ENCODE measurements at places on chromosomes 12 and 14.

GRCh38 chr14:94598816-94599655, 13.2 kb upstream of the SERPINA3 start:
- DNase-seq = peak; percentile 66

GRCh38 chr12:132399092-132400010, 70.0 kb upstream of the GALNT9 start:
- no peak for DNase-seq

DNA sequence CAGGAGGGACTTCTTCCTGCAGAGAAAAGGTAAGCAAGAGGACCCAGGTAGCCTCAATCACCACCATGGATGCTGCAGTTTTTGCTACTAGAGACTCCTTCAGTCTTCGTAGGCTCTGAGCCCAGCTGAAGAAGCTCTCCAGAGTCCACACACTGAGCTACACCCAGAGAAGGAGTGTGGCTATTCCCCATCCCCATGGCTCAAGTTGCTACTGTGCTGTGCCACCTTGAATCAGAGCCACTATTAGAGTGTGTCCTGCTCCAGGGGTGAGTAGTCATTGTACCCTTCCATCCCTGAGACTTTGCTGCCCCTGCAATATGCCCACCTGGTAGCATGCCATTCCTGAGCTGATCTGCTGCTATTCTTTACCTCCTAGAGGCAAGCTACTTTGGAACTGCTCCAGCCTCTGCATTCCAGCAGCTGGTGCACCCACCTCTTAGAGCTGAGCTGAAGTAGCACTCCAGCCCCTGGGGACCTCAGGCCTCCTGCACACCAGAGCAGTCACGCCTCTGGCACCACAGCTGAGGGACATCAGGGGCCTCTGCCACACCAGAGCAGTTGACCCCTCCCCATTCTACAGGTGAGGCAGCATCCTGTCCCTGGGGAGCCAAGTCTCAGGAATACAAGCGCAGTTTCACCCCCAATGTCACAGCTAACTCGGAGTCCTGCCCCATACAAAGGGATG, 213.0 kb downstream of the TRHDE start:
- no peak for DNase-seq

DNA sequence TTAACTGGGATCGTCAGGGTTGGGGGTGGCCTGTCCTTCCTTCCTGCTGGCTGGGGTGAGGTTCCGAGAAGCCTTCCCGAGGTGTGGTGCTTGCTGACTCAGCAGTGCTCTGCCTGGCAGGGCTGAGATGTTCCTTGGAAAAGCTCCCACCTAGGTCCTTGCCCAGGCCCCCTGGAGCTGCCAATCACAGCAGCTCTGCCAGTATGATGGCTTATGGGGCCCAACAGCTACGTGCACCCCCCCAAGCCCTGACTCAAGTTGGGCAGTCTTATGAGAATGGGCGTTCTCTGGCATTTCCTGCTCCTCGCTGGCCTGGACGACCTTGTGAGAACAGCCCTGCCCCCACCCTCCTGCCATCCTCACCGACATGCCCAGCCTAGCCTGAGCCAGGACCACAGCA, 292.2 kb upstream of the CRY1 start:
- no peak for DNase-seq

- DNase-seq = no peak
Measured at GRCh38 chr12:11663130-11663529, 13.7 kb downstream of the ETV6 start.

- DNase-seq = no peak
Measured at GRCh38 chr14:104283197-104284106, 145.1 kb downstream of the KIF26A start.

- DNase-seq = peak; percentile 10
Measured at GRCh38 chr12:109277899-109278762, 31.0 kb downstream of the FOXN4 start.

GRCh38 chr12:112794721-112795486, 3.4 kb downstream of the RPH3A start:
- no peak for DNase-seq

DNA sequence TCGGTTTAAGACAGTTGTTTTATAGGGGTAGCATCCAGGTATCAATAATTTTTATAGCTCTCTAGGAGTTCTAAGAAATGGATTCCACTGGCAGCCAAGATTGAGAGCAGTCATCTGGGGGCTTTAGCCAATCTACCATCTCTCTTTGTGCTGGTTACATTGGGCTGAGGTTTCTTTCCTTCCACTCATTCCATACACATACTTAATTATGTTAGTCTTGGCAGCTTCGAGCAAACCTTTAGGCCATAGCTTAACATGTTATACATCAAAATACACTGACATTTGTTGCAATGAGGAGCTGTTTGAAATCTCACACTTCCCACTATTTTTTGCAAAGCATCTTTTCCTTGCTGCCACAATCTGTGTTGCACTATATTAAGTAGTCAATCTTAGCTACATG, 63.1 kb downstream of the ARMH4 start:
- DNase-seq = no peak

DNA sequence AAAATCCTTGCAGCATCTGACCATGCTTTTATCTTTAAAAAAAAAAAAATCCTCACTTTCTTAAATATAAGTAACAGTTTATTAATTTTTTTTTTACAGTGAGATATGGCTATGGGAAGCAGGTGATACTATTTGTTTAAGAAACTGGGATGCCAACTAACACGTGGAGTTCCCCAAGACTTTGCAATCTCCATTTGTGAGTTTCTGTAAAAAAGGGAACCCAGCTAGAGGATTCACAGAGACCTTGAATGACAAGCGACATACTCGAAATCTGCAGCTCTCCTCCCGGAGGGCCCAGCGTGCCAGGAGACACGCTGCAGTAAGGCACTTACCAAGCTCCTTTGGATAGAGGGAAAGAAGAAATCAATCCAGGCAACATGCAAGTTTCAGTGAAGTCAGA, 30.1 kb downstream of the SLC15A4 start:
- no peak for DNase-seq
